ENCODE measurements at places on chromosomes 1 and 21. TPM values are rescaled to one million over a fixed set of nuclear protein-coding genes. Genes with fewer than 3 reads are reported as not detected.

CYP4A22 gene
- total RNA-seq = 0.16 TPM

FAM177B gene
- not detected for total RNA-seq

AADACL4 gene
- not detected for total RNA-seq

SYDE2 gene
- 21.4 TPM for total RNA-seq

CD1E gene
- not detected for total RNA-seq

S1PR1 gene
- total RNA-seq = 50.9 TPM

SMCP gene
- not detected for total RNA-seq

TDRD5 gene
- total RNA-seq = not detected

PINK1 gene
- 288 TPM for total RNA-seq

LPAR3 gene
- total RNA-seq = 16.9 TPM

DNAJC28 gene
- 5.7 TPM for total RNA-seq

SH2D2A gene
- total RNA-seq = 1.1 TPM

Measured in Right ventricle myocardium superior (tissue), 1 donor.